GM23248 (cell line): ENCODE measurements at places on chromosomes 4 and X. TPM values are rescaled to one million over a fixed set of nuclear protein-coding genes. Genes with fewer than 3 reads are reported as not detected.

DNA sequence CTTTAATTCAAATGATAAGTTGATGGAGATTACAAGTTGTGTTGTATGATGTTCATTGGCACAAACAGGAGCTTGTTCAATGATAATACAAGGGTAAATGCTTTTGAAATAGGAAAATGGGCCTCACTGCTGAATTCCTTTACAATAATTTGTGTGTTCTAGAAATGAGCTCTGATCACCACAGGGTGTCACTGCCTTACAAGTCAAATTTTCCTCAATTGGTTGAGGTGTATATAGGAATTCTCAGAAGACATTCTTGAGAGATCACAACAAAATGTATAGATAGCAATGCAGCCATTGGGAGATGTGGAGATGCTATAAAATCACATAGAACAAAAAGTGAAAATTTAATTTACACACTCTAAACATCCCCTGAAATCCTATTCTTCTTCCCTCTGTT, 49.6 kb downstream of the KLF8 start:
- peak; percentile 23 for DNase-seq

DNA sequence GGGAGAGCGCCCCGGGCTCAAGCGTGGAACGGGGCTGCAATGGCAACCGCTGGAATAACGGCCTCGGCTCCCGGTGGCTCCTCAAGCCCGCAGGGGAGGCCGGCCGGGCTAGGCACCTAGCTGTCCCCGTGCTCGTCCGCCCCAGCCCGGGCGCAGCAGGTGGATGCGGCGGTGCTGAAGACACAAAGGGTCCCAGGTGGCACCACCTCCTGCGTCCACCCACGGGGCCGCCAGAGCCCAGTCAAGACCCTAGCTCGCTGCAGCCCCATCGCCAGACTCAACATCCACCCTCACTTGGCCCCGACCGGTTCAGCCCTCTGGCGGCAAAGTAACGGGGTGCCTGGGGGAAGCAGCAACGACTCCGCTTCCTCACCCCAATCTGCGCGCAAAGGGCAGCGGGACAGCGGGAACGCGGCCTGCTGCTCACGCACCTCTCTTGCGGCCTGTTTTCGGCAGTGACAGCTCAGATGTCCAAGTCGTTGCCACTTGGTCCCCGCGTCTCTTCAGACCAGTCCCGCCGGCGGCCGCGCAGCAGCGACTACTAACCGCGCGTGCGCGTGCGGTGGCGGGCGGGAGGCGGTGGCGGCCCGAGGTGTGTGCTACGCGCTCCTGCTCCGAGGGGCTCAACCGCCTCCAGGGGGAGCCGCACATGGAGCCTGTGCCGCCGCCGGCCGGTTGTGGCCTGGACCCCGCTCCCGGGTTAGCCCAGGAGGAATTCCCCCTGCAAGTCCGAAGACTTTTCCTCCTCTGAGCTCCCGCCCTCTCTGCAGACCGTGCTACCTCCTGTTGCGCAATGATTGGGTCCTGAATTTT, at the start of gene CLGN:
Gene CLGN, minus strand, starts transcription at position 543 of the 813 bp plus-strand sequence. CDS start 14,570 bp downstream, outside the sequence.
- peak; percentile 71 for DNase-seq

Gene RNF175
- not detected in 2 replicates for total RNA-seq

- peak; percentile 10 for DNase-seq
Measured at GRCh38 chrX:3384327-3384726, 37.9 kb upstream of the MXRA5 start.

GRCh38 chr4:114281164-114281960, 301.9 kb upstream of the ARSJ start:
- peak; percentile 89 for DNase-seq
